ENCODE measurements at places on chromosomes 1 and 21. TPM values are rescaled to one million over a fixed set of nuclear protein-coding genes. Genes with fewer than 3 reads are reported as not detected.
A peak's percentile ranks its signal among the peaks of the same experiment; 100 is the strongest.

DNA sequence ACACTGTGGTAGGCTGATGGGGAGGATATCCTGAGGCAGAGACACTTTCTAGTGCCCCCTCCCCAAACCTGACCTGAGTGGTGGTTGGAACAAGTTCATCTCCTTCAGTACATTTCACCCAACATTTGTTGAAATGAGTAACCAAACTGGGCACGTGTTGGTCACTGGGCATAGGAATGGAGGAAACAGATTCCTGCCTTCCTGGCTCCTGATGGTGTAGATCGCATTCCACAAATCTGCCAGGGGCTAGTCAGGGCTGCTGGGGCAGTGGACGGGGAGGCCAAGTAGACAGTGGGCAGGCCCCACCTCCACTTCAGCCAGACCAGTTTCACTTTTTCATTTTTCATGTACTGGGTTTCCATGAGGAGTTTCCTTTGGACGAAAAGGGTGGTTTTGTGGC, 16.5 kb upstream of the ALX3 start:
- no peak for DNase-seq

The STX12 gene
- total RNA-seq = 26.9 TPM

The SLFNL1 gene
- 0.37 TPM for total RNA-seq

The TDRD10 gene
- total RNA-seq = not detected

- no peak for DNase-seq
Observed at GRCh38 chr1:191671236-191671635, 487.0 kb upstream of the RGS18 start.

The GSTM3 gene
- total RNA-seq = 62.0 TPM

The RNU1-2 gene
- 2,478 TPM for total RNA-seq

The KCND3 gene
- total RNA-seq = 0.61 TPM

DNA sequence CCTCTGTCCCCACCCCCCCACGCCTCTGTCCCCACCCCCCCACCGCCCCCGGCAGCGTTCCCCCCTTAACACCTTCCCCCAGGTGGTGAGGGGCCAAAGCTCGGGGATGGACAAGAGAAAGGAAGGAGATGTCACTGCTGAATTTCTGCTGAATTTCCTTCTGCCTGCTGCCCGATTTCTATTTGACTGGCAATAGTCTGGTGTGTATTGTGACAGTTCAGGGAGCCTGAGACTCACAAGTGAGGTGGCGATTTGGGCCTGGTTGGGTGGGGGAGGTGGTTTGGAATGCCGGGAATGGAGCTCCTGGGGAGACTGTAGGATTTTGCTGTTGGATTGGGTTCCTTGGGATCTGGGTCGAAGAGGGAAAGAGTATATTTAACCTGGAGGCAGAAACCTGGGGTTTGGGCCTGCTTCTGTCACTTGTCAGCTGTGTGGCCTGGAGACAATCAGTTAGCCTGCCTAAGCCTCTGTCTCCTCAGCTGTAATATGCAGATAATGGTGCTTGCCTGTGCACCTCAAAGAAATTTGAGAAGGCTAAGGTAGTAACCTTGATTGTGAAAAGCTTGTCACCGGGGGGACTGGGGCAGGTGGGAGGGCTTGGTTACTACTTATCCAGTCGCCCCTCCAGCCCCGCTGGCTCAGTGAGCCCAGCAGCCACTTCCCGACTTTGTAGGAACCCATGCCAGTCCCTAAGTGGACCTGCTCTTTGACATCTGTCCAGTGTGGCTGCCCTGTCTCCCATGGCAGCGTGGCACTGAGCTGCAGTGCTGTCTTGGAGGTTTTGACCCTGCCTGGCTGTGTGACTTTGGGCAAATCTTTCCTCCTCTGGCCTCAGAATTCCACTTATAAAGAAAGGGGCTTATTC, 7.7 kb upstream of the LMNA start:
- DNase-seq = no peak

- DNase-seq = no peak
Observed at GRCh38 chr1:54298284-54299033, 98.5 kb downstream of the MRPL37 start.

The KRTAP11-1 gene
- total RNA-seq = not detected

The CCDC17 gene
- total RNA-seq = 1.9 TPM

The PYGO2 gene
- 65.1 TPM for total RNA-seq

DNA sequence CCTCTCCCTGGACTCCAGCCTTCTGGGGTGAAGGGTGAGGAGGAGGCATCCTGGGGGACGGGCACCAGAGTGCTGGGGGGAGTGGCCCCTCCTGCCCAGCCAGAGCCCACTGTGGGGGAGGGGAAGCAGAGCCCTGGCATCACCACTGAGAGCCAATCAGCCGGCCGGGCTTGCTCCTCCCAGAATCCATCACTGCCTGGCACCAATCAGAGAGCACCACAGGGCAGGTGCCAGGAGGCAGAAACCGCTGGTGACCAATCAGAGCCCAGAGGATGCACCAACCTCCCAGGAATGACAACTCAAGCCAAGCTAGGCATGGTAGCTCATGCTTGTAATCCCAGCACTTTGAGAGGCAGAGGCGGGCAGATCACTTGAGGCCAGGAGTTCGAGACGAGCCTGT, 27.9 kb downstream of the CASZ1 start:
- no peak for DNase-seq

The MXRA8 gene
- 5.8 TPM for total RNA-seq

DNA sequence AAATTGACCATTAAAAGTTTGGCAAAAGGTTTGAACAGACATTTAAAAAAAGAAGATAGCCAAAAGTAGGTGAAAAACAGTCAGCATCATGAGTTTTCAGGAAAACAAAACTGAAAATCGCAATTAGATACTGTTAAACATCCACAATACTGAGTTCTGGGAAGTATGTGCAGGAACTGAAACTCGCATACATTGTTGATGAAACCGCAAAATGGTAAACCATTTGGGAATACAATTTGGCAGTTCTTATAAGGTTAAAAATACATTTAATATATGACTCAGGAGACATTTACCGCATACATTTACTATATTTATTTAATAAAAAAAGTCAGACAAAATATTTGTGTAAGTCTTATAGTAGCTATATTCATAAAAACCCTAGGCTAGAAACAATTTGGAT, 393.2 kb downstream of the COL11A1 start:
- DNase-seq = no peak

- no peak for DNase-seq
Observed at GRCh38 chr1:61053712-61054600, 28.4 kb upstream of the NFIA start.

The KIF26B gene
- 6.2 TPM for total RNA-seq

DNA sequence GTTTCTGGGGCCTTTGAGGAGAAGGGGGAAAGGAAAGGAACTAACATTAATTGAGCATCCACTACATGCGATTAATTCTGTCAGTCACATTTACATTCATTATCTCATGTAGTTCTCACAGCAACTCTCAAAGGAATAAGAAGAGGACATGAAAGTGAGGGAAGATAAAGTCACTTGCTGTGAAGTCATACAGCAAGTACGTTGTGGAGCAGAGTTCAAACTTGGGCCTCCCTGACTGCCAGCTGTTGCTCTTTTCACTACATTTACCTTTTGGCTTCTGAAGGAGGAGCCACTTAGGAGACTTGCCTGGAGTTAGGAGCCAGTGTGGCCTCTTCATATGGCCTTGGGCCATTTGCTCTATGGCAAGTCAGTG, 6.2 kb downstream of the ZNF691 start:
- DNase-seq = no peak

The TTLL7 gene
- 13.5 TPM for total RNA-seq

DNA sequence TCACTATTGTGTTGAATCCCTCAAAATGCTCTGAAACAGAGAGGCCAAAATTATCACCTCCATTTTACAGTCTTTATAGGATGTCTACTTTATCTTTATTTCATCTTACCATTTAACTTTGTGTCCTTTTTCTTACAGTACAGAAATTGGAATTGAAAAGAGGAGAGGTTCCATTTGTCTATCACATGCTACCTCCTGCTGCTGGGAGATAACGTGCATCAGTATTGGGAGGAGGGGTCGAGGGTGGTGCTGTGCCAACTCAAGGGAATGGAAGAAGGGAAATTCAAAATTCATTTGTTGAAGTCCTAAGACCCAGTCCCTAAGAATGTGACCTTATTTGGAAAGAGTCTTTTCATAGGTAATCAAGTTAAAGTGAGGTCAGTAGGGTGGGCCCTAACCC, 85.3 kb downstream of the HHIPL2 start:
- DNase-seq = no peak

- peak; percentile 83 for DNase-seq
Observed at GRCh38 chr1:59971464-59971911, 44.9 kb upstream of the CYP2J2 start.

- no peak for DNase-seq
Observed at GRCh38 chr1:24865168-24865567, 64.9 kb downstream of the RUNX3 start.

- peak; percentile 49 for DNase-seq
Observed at GRCh38 chr1:115052454-115053083, 22.9 kb downstream of the TSHB start.

DNA sequence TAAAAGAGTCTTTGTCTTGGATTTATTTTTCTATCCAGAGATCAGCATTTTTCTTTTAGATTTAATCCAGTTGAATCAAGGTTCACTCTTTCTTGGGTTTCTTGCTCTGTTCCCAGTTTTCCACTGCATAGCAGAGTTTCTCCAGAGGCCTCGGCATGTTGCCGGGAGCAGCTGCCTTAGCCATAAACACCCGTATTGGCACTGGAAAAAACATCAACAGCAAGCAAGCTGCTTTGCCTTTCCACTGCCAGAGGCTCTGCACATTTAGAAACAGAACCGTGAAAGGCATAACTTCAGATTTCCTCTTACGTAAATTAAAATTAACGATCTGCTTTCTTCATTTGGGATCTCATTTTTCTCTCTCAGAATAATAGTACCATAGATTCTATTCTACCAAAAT, 181.8 kb upstream of the L1TD1 start:
- no peak for DNase-seq

The MYOCOS gene
- 0.14 TPM for total RNA-seq

- DNase-seq = no peak
Observed at GRCh38 chr1:94832446-94832845, 12.3 kb downstream of the SLC44A3 start.

The OR10K2 gene
- total RNA-seq = not detected

- DNase-seq = no peak
Observed at GRCh38 chr1:80656641-80657040, 1144.1 kb upstream of the ADGRL2 start.

The CFAP141 gene
- total RNA-seq = not detected

DNA sequence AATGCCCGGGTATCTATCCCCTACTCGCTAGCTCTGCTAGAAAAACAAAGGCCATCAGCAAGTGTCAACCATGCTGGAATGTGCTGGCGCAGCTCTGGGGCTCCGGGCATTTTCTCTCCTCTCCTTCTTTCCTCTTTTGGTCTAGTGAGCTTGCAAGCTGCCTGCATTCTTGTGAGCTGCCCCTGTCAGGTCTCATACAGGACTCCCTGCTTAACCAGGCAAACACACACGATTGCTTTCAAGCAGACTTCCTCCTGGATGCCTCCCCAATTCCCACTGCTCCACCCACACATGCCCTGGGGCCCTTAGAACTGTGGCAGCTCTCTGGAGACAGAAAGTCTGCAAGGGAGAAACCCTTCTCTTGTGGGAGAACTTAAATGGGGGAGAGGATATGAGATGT, 35.7 kb upstream of the SUCO start:
- DNase-seq = peak; percentile 32

DNA sequence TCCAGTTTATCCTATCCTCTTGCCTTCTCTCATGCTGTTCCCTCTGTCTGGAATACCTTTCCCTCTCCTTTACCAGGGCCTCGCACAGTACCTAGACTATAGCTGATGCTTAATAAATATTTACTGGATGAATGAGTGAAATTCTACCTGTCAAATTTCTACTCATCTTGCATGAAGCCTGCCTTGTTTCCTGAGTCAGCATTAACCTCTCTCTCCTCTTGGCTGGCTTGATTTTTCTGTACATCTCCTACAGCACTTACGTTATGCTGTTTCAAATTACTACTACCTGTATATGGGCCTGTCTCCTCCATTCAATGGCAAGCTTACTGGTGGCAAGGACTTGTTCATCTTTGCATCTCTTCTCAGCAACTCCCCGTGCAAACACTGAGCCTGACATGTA, 130.8 kb downstream of the CAPN8 start:
- no peak for DNase-seq

DNA sequence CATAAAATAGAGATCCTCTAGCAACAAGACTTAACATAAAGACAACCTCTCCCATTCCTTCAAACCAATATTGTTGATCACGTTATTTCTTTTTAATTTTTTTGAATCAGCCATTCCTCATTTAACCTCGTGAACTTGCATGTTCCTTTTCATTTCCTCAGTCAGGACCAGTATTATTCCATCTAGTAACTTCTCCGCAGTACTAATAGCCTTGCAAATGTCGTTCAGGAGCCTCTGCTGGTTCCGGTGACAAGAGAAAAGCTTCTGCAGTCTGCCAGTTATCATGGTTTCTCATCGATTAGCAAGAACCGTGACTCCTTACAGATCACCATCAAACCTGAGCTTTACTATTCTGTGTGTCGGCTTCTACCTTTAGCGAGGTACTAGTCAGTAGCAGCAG, 3.0 kb downstream of the APP start:
- no peak for DNase-seq

- no peak for DNase-seq
Observed at GRCh38 chr21:39385299-39386145, 36.6 kb upstream of the HMGN1 start.

- no peak for DNase-seq
Observed at GRCh38 chr1:43340559-43340958, 2.9 kb downstream of the MPL start.

GRCh38 chr1:76390456-76390855, 315.9 kb downstream of the ST6GALNAC3 start:
- DNase-seq = no peak

- DNase-seq = no peak
Observed at GRCh38 chr1:20183616-20184271, 2.2 kb upstream of the UBXN10 start.

The IL20 gene
- not detected for total RNA-seq

- no peak for DNase-seq
Observed at GRCh38 chr1:193156822-193157142, 29.6 kb downstream of the B3GALT2 start.

- no peak for DNase-seq
Observed at GRCh38 chr1:44822131-44822701, 13.9 kb downstream of the BTBD19 start.

DNA sequence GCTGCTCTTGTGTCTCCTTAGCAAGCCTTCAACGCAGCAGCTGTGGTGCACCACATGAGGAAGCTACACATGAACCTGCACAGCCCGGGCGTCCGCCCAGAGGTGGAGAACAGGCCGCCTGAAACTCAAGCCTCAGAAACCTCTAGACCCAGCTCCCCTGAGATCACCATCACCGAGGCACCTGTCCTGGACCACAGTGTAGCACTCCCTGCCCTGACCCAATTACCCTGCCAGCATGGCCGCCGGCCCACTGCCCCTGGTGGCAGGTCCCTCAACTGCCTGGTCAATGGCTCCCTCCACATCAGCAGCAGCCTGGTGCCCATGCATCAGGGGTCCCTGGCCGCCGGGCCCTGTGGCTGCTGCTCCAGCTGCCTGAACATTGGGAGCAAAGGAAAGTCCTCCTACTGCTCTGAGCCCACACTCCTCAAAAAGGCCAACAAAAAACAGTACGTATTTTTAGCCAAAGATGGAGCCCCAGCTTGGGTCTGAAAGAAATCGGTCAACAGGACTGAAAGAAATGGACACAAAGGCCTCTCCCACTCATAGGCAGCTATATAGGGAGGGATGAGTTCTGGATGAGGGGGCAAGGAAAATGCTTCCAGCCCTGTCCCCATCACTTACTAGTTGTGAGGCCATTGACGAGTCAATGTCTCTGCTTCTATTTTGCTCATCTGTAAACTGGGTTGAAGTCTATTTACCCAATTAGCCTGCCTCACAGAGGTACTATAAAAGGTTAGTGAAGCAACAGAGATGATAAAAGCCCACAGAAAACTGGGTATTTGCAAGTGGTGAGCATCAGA, 28.5 kb downstream of the CAMK1G start:
- DNase-seq = no peak
